ENCODE measurements at places on chromosomes 6 and 20. TPM values are rescaled to one million over a fixed set of nuclear protein-coding genes. Genes with fewer than 3 reads are reported as not detected.

DNA sequence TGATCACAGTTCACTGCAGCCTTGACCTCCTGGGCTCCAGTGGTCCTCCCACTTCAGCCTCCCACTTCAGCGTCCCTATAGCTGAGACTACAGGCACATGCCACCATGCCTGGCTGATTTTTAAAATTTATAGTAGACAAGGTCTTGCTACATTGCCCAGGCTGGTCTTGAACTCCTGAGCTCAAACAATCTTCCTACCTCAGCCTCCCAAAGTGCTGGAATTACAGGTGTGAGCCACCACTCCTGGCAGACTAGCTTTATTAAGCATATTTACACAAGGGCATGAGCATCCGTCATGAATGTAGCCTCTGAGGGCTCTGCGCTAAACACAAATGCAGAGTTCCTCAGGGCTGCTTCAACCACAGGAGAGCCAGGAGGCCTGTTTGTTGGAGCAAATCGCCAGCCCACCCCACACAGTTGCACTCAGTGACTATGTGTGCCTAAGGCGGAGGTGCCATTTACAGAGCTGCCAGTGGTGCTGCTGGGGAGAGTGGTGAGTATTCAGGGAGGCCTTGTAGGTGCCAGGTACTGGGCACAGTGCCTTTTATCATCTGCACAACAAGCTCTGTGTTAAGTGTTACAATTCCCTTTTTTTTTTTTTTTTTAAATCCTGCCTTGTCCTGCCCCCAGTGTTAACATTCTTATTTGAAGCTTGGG is 78.2 kb downstream of the PSMG4 start:
- DNase-seq, result no peak

Gene WFDC10B
- not detected for total RNA-seq

- no peak for DNase-seq
These were observed 164.5 kb downstream of the CD83 start for GRCh38 chr6:14281811-14282660.

DNA sequence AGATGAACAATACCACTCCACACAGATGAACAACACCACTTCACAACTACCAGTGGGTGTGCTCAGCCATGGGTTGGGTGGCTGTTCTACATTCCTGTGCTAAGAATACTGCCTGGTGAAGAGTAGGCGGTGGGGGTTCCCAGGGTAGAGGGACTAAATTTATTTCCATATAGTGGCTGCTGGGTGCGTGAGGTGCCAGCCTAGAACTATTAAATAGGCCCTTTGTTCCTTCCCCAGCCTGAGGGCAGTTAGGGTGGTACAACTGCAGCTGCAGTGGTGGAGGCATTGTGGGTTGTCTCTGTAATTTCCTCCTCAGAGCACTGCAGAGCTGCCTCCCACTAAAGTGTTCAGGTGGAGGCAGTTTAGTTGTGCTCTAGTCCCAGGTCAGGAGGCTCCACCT is 618.4 kb downstream of the MMUT start:
- DNase-seq, result no peak

Gene ARHGAP18
- 7.9 TPM for total RNA-seq

DNA sequence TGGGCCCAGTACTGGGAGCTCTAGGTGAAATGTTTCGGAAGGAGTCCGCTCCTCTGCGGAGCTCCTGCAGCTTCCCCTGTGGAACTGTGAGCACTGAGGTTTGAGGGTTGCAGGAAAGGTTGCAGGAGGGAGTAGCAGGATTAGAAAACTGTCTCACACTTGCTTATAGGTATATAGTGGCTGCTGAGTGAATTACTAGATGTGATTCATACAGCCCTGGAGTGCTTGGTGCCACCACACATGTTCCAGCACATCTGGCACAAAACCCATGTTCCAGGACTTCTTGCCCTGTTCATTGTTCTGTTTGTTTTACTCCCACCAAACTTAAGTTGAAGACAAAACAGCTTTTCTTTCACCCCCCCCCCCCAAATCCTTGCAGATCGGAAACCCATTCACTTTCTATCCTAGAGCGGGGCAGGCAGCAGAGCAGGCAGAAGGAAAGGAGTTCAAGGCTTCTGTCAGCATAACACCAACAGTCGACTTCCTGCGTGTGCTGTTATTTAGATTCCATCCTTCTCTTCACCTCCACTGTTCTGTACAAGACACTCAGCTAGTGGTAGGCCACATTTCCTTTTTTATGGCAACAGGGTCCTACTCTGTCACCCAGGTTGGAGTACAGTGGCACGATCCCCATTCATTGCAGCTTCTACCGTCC is 669 bp upstream of the PEX6 start:
- peak; percentile 13 for DNase-seq

DNA sequence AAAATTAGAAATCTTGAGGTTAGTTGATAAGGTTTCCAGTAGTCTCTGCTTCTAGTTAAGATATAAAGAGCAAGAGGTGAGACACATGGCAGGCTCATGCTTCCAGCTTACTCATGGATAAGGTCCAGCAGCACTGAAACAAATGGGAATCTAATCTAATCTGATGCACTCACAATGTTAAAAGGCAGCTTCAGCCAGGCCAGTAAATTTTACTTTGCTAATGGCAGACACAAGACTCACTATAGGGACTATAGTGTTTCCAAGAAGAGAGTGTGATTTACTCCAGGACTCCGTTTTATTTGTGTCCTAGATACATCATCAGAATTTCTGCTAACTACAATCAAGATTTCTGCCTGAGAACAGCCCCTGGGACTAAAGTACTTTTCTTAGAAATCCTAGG is 324.8 kb downstream of the SMOC2 start:
- no peak for DNase-seq

DNA sequence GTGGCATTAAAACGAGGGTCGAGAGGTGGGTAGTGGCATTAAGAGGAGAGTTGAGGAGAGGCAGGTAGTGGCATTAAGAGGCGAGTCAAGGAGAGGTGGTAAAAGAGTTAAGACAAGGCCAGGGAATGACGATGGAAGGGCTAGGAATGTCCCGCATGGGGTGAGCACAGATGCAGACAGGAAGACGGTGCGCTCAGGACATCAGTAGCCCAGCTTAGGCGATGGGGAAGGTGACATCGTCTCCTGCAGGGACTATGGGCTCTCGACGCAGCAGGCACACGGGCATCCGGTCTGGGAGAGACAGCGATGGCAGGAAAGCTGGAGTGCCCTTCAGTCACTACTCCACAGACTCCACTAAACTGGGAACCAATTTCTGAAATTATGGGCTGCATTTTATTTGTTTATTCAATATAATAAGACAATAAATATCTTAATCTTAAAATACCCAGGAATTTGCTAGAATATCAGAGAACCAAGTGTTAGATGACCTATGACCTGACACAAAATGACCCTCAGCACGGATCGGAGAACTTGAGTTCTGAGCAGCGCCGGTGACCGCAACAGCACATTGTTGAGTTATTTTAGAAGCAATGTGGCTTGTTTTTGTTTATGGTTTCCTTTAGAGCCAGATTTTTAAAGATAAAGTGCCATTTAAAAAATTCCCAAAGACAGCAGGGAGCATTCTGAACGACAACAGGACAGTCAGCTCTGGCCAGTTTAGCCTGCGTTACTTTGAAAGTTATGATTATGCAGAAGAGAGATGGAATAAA is 177.7 kb downstream of the SMOC2 start:
- DNase-seq, result no peak

GRCh38 chr20:15857173-15857784 is 716.0 kb downstream of the KIF16B start:
- DNase-seq, result no peak

GRCh38 chr20:46512943-46513844 is at the start of gene ZNF334:
Gene ZNF334 (minus strand): TSS chr20:46513559. CDS start chr20:46512102, 1,457 bp downstream.
- peak; percentile 81 for DNase-seq

Gene MAP7
- 2.1 TPM for total RNA-seq

GRCh38 chr6:116010790-116011401 is 49.8 kb downstream of the FRK start:
- peak; percentile 81 for DNase-seq

Gene EYA2
- total RNA-seq, result 0.65 TPM

- DNase-seq, result no peak
These were observed 49.9 kb downstream of the SLC35A1 start for GRCh38 chr6:87522686-87523085.

Gene GSTA3
- not detected for total RNA-seq

Gene RBL1
- 4.5 TPM for total RNA-seq

GRCh38 chr20:9141070-9141469 is 72.2 kb downstream of the PLCB4 start:
- no peak for DNase-seq

GRCh38 chr6:40722553-40723258 is 135.5 kb upstream of the LRFN2 start:
- no peak for DNase-seq

- no peak for DNase-seq
These were observed 631 bp downstream of the PHACTR3 start for GRCh38 chr20:59604741-59605600.

DNA sequence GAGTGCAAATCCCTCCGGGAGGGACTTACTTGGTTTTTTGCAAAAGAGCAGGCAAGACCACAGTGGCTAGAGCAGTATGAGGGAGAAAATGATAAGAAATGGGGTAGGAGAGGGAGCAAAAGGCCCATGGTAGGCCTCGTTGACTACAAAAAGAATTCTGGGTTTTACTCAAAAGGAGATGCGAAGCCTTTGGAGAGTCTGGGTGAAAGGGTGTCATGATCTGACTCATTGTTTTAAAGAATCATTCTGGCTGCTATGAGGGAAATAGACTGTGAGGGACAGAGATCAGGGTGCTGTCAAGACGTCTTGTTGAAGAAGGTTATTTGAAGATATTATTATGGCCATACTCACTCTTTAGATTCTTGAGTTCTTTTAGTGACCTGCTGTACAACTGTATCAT is 13.0 kb downstream of the TBC1D32 start:
- DNase-seq, result no peak

Gene BTN1A1
- not detected for total RNA-seq

DNA sequence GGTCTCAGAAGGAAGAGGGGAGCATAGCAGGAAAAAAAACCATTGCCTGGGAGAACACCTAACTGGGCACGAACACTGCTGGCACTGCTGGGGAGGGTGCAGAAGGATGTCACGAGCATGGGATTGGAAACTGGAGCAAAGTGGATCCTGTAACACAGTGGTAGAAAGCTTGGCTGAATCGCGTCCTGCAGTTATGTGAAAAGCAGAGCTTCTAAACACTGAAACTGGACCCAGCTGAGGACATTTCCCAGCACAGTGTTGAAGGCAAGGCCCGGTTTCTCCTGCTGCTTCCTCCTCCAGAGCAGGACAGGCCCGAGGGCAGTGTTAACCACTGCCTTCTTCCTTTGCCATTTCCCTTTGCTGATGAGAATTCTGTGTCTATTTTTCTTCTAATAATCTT is 6.7 kb downstream of the APMAP start:
- no peak for DNase-seq
